Naive thymus-derived CD8-positive, alpha-beta T cell (primary cell): ENCODE measurements at places on chromosomes 1 and 21. TPM values are rescaled to one million over a fixed set of nuclear protein-coding genes. Genes with fewer than 3 reads are reported as not detected.
A peak's percentile ranks its signal among the peaks of the same experiment; 100 is the strongest.

TRIM58 gene
- total RNA-seq = 0.14 TPM

CRYAA gene
- not detected for total RNA-seq

SLC44A5 gene
- 3.7 TPM for total RNA-seq

AMY1A gene
- total RNA-seq = not detected

SLC30A10 gene
- not detected for total RNA-seq

KRTAP19-1 gene
- total RNA-seq = not detected

GRCh38 chr1:198672124-198672523 is 33.3 kb downstream of the PTPRC start:
- H3K4me1 ChIP-seq = peaks cover 95% of the 10 kb centered on the region
- no peaks in the 10 kb centered on the region for H3K27me3 ChIP-seq
- H3K4me3 ChIP-seq = peak overlapping the region; percentile 82
- no peaks in the 10 kb centered on the region for H3K36me3 ChIP-seq

- H3K27me3 ChIP-seq = no peaks in the 10 kb centered on the region
- no peaks in the 10 kb centered on the region for H3K36me3 ChIP-seq
- peak; percentile 40 for DNase-seq
- H3K27ac ChIP-seq = peak overlapping the region; percentile 21
- no peak overlapping the region for H3K4me3 ChIP-seq
- no peaks in the 10 kb centered on the region for H3K4me1 ChIP-seq
Measured at GRCh38 chr1:32400876-32401631, 6.8 kb upstream of the BSDC1 start.

- DNase-seq = no peak
- no peaks in the 10 kb centered on the region for H3K4me1 ChIP-seq
- H3K4me3 ChIP-seq = no peak overlapping the region
- peaks cover 10% of the 10 kb centered on the region for H3K36me3 ChIP-seq
- no peak overlapping the region for H3K27ac ChIP-seq
- no peaks in the 10 kb centered on the region for H3K27me3 ChIP-seq
Measured at GRCh38 chr1:174550296-174550695, 102.5 kb downstream of the GPR52 start.

DNA sequence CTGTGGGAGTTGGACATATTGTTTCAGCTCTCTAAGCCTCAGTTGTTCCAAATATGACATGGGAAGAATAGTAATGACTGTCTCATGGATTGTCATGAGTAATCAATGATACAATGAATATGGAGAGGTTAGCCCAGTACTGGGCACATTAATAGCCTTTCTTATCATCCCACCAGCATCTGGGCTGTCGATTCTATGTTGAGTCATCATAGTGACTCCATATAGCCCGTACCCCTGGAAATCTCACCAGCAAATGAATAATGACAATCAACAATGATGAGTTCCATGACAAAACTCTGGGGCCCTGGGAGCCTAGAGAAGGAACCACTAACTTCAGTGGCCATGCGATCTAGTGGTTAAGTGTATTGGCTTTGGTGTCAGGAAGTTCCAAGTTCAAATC is 39.7 kb upstream of the GJB5 start:
- DNase-seq = no peak
- H3K4me1 ChIP-seq = no peaks in the 10 kb centered on the region
- H3K4me3 ChIP-seq = no peak overlapping the region

DNA sequence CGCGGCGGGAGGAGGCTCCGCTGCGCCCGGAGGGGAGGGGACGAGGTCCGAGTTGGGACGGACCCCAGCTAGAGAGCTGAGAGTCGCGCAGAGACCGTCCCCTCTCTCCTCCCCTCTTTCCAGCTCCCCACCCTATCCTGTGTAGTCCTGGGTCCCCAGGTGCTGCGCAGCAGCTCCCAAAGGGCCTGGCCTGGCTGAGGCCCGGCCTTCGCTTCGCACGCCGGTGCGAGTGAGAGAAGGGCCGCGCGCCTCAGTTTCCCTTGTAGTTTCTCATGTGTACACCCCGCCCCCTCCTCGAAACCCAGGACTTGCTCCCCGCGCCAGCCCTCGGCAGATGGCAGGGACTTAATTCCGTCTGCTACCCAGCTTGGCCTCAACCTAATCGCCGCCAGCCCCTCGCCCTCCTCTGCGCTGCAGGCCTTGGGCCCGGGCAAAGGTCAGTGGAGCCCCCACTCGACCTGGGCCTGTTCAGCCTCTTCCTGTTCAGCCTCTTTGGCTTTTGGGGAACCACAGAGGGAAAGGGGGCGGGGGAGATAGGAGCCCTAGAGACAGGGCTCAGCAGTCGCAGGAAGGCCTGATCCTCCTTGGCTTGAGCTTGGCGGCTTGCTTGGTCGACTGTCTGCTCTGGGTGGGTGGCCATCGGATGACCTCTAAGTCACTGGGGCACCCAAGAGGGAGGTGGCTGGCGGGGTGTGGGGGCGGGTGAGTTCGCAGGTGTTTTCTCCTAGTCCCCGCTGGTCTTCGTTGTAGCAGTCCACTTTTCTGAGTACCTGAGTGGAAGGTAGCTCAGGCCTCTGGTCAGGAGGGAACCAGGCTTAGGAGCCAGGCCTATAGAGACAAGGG is 1.0 kb downstream of the ZNF687 start:
- H3K36me3 ChIP-seq = peaks cover 25% of the 10 kb centered on the region
- no peak for DNase-seq
- H3K4me3 ChIP-seq = peak overlapping the region; percentile 97
- H3K27me3 ChIP-seq = no peaks in the 10 kb centered on the region

GRCh38 chr1:112938210-112938609 is 17.8 kb downstream of the SLC16A1 start:
- DNase-seq = no peak
- H3K4me3 ChIP-seq = no peak overlapping the region
- H3K36me3 ChIP-seq = peaks cover 6% of the 10 kb centered on the region
- peaks cover 14% of the 10 kb centered on the region for H3K4me1 ChIP-seq
- no peaks in the 10 kb centered on the region for H3K27me3 ChIP-seq

DNA sequence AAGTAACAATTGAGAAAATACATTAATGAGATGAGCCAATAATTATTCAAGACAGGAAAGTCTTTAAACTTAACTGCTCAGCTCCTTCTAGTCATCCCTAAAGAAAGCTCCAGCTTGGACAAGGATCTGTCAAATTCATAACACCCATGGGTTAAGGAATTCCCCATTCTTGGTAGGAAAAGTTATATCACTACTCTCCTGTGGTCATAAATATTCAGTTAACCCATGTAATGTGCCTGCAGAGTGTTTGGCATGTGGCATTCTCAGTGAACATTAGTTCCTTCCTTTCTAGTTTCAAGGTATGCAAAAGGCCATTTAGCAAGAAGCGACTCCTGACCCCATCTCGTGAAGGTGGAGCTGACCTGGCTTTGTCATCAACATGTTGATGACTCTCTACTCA is 76.7 kb upstream of the VCAM1 start:
- H3K27me3 ChIP-seq = peaks cover 8% of the 10 kb centered on the region
- H3K27ac ChIP-seq = no peak overlapping the region
- H3K4me3 ChIP-seq = no peak overlapping the region
- no peak for DNase-seq
- no peaks in the 10 kb centered on the region for H3K4me1 ChIP-seq

GRCh38 chr1:230759369-230760065 is 12.3 kb downstream of the CAPN9 start:
- H3K4me1 ChIP-seq = no peaks in the 10 kb centered on the region
- no peak overlapping the region for H3K27ac ChIP-seq
- DNase-seq = no peak
- no peak overlapping the region for H3K4me3 ChIP-seq
- H3K36me3 ChIP-seq = no peaks in the 10 kb centered on the region

DNA sequence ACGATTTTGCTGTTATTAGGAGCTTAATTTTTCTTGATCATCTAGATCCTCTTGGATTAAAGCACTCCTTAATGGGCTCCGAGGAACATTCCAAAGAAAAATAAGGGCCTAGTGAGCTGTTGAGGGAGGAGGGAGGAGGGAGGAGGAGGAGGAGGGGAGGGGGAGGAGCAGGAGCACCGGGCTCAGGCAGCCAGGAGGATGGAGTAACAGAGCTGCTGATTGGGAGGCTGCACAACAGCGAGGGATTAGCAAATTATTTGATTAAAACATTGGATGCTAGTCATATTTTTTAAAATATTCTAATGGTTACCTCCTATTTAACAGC is 302.1 kb upstream of the RRP15 start:
- no peaks in the 10 kb centered on the region for H3K4me1 ChIP-seq
- H3K27me3 ChIP-seq = peaks cover 11% of the 10 kb centered on the region
- H3K36me3 ChIP-seq = no peaks in the 10 kb centered on the region
- no peak for DNase-seq

DNA sequence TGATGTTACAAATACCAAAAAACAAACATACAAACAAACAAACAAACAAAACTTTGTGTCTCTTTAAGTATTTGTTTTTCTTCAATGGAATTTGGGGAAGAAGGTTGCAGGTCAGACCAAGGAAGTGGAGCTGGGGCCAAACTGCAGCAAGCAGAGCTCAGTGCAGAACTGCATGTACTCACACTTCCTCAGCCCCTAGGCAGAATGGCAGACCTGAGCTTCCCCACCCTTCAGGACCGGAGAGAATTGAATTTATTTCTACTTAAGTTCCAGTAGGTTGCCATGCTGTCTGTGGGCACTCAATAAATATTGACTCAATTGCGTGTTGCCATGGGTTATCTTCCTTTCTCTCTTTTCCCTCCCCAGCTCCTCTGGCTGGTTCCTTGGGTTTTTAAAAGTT is 173.6 kb downstream of the PTGER3 start:
- H3K27me3 ChIP-seq = peaks cover 4% of the 10 kb centered on the region
- H3K4me3 ChIP-seq = no peak overlapping the region
- no peaks in the 10 kb centered on the region for H3K4me1 ChIP-seq
- DNase-seq = no peak

- H3K4me1 ChIP-seq = peaks cover 12% of the 10 kb centered on the region
- no peak for DNase-seq
- no peak overlapping the region for H3K4me3 ChIP-seq
- H3K27me3 ChIP-seq = no peaks in the 10 kb centered on the region
- H3K27ac ChIP-seq = no peak overlapping the region
Measured at GRCh38 chr1:244945109-244945671, 80.8 kb upstream of the HNRNPU start.
